ENCODE measurements at places on chromosomes 7 and 10.

- DNase-seq, result no peak
These were observed 155.8 kb upstream of the AOAH start for GRCh38 chr7:36880108-36880507.

- DNase-seq, result no peak
These were observed 40.4 kb upstream of the ABCB5 start for GRCh38 chr7:20574784-20575720.

GRCh38 chr7:18499407-18500177 lies 4.0 kb downstream of the HDAC9 start:
- no peak for DNase-seq

GRCh38 chr7:15554081-15554480 lies 7.7 kb downstream of the AGMO start:
- DNase-seq, result no peak

DNA sequence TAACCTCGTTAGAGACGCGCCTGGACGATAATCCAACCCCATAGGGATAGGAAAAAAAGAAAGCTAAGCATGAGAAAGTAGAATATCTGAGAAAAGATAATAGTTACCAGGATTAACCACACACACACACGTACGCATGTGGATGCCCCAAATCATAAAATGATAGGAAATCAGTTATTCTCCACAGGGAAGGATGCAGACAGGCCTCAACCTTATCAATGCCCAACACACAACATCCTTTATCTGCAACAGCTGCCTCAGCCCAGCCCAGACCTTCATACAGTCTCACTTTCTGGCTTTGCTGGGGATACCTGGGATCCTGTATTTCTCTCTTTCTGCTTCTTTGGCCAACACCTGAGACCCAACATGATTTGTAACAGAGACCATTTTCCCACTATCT lies 123.0 kb downstream of the NOC3L start:
- DNase-seq, result no peak

- DNase-seq, result no peak
These were observed 22.8 kb upstream of the DLX6 start for GRCh38 chr7:96982586-96982985.

DNA sequence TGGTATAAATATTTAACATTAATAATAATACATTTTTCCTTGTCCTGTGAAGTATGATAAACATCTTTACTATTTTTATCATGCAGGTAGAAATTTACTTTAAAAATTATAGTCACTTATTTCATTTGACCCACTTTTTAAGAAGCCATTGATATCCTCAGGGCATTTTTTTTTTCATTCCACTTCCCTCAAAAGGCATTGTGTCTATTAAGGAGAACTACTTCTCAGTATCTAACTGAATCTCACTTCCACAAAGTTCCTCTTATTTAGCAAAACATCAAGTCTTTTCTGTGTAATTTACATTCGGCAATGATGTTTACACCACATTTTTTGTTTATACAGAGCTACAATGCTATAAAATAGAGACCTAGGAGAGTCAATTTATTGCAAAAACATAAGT lies 388.2 kb upstream of the AKR1E2 start:
- DNase-seq, result no peak

DNA sequence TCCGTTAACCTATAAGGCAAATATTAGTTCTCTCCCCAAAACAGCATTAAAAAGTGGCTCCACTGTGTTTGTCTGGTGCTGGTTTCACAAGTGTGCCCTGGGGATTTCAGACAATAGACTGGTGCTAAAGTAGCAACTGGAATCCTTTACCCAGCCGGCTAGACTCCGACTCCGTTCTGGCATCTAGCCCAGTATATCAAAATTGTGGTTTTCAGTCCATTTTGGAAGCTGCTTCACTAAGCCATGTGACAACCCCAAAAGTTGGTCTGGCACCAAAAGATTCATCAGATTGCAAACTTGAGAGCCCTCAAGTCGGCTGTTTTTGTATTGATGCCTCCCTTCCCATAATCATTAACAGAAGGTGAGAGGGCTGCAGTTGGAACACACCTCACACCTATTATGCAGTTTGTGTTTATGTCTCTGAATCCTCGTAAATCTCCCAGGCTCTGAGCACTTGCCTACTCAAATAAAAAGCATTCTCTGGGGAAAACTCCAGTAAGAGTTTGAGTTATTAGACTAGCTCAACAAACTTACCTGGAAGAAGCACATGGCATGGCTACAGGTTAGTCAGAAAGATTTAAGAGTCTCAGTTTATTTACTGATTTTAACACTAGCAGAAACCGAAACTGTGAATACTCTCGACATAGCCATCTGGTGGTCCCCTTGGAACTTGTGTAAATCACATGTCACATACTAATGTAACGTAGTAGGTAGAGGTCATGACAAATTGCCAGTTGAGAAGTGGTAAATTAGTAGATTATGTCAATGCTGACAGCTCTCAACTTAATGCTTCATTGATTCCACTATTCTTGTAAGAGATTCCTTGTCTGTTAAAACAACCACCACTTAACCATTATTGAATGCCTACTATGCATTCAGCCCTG lies 14.8 kb upstream of the WNT16 start:
- DNase-seq, result no peak

DNA sequence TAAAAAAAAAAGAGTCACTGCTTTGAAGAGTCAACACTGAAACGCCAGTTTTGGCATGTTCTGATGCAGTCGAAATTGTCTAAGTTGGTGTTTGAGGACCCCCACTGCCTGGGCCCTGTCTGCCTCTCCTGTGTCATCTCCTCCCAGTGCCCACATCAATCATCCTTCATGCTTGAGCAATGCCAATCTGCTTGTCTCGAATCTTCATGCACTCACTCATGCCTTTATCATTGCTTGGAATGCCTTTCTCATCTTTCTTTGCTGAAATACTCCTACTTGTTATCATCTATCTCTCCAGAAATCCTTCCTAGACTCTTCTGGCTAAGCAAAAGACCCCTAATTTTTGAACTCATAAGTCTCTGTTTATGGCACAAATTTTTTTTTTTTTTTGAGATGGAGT lies 42.1 kb upstream of the PLPP4 start:
- no peak for DNase-seq

DNA sequence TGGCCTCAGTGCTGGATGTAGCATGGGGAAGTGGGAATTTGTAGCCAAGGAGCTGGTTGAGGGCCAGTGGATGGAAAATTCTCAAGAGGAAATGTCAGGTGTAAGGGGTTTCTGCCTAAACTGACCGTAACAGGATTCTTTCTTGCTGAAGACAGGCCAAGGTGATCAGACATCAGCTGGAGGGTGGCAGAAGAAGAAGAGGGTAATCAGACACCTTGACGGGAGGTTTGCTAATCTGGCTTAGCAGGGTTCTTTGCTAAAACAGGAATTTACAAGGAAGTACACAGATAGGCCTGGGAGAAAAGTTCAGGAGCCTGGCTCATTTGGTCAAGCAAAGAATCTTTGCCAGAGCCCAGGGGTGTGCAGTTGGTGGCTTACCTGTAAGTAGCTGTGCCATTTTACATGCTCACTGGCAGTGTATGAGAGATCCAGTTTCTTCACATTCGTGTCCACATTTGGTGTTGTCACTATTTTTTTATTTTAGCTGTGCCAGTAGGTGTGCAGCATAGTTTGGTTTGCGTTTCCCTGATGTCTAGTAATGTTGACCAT lies 73.7 kb downstream of the BMPR1A start:
- DNase-seq, result no peak

DNA sequence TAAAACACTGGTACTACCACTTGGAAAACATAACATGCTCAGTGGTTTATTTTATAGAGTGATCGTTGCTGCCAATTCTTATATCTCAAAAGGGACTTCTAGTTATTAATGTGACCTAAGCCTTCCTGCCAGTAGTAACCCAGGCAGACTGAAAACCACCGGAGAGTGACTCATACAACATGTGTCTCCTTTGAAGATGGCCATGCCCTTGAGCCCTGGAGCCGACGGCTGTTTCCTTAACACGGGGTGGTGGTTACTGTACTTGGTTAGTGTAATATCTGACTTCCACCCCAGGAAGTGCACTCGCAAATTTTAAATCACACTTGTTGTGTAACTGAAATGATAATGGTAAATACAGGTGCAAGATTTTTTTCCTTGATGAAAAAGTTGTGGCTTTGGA lies 30.5 kb downstream of the JAKMIP3 start:
- no peak for DNase-seq

DNA sequence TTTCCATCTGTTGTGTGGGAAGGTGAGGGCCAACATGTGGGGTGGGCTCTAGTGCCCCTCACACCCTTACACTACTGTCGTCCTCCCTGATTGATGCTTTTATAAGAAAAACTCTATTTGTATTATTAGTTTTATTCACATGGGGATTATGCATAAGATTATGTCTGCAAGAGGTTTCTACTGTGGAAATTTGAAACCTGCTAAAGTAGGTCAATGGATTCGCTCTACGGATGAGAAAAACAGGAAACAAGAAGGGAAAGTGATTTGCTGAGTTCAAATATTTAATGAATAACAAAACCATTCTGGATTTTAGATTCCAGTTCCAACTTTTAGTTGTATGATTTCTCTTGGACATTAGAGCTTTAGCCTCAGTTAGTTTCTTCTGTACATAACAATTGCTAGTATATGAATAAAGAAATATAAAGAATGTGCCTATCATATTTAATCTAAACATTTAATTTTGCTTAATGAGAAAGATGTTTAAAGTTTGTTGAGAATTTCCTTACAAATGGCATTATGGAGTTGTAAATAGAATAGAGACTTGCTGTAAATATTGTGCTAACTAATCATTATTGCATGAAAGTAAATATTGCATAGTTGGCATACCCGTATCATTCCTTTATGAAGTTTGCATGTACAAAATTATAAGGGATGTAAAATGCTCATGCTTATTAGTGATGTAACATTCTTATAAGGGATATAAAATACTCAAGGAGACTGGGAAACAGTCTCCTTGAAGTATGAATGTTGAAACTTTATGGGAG lies 193.8 kb downstream of the THSD7A start:
- DNase-seq, result no peak

DNA sequence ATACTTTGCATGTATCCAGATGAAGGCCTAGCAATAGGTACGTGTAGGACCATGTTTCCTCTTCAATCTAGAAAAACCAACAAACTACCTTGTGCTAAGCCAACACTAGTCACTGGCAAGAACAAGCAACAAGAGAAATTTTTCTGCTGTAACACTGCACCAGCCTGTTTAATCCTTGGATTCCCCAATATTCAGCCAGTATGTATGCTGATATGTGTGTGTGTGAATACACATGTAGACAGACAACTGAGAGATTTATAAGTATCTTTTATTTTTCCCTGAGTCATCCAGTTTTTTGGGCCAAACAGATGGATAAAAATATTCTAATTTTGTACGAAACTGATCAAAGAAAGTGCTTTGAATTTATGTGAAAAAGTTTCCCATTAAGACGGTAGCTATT lies 26.2 kb downstream of the GLI3 start:
- no peak for DNase-seq

DNA sequence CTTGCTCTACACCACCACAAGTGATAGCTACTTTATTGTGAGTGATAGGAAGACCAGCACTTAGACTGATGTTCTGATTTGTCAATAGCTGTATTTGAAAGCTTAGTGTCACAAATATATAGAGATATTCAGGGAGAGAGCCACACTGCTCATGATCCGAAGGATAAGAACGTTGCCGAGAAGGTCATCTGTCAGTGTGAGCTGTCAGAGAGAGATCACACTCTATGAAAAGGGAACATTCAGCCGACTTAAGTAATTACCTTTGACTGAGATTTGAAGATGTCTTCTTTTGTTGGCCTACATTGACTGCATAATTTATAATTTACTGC lies 322.6 kb downstream of the TFEC start:
- DNase-seq, result no peak

DNA sequence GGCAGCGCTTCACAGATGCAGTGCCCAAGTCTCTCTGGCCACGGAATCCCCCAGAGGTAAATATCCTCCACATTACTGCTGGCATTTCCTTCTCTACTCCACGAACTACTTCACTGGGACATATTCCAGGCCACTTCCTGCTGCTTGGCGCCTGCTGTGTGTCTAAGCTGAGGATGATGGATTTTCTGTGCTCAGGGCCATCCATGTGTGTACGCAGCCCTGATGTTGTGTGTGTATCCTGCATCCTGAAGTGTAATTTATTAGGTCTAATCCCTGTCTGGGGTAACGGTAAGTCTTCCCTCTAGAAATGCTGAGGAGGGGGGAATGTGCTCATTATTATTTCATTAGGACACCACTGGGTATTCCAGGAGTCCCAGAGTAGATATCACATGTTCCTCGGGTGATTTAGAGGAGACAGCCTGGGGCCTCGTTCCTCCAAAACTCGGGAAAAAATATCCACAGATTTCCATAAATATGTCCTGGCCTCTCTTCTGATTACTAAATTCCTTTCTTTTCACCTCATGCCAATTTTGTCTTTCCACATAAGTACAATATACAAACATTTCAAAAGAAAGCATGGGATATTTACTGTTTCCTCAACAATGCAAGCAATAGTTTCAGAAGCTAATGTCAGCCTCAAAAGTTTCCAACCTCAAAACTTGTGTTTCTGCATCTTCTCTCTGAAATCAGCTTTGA lies 25.5 kb upstream of the HABP2 start:
- no peak for DNase-seq

GRCh38 chr7:102895602-102896001 lies 17.2 kb upstream of the LRRC17 start:
- no peak for DNase-seq

GRCh38 chr10:68665841-68666240 lies 55.2 kb upstream of the CCAR1 start:
- peak; percentile 41 for DNase-seq

DNA sequence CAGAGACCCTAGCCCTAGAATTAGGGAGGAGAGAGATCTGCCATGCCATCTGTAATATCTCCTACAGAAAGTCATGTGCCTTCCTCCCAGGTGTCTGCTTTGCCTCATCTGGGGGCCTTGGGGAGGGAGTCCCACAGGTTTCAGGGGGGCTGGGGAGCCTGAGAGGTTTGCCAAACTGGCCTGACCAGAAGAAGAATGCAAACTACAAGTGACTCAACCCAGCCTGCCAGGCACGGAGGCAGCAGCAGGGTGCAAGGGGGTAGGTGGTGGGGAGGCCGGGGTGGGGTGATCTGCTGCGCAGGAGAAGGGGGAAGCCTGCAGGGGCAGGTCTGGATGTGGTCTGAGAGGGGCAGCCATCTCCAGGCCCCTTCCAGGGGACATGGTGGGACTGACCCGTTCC lies 9.6 kb upstream of the TRIM8 start:
- no peak for DNase-seq

DNA sequence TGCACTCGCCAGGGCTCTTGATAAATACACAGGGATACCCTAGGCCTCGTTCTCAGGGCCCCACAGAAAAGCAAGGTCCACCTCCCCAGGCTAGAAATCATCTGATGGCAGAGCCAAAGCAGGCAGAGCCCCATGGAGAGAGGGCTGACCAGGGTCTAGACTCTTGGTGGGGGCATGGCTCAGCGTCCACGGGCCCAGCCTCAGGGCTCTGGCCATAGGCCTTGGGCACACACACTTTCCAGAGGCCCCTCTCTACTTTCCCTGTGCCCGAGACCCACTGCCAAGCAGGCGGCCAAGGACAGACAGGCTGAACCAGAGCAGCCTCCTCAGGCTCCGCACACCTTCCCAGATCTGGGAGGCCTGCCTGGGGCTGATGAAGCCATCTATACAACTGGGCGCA lies 64.8 kb downstream of the FAM53B start:
- DNase-seq, result no peak

- DNase-seq, result no peak
These were observed 256.0 kb upstream of the TCERG1L start for GRCh38 chr10:131567279-131568162.
